ENCODE measurements at places on chromosomes 1 and 21.

- no peak for DNase-seq
Measured at GRCh38 chr1:58157256-58157655, 389.3 kb downstream of the OMA1 start.

- no peak for DNase-seq
Measured at GRCh38 chr21:35628316-35628715, 432.0 kb downstream of the SETD4 start.

DNA sequence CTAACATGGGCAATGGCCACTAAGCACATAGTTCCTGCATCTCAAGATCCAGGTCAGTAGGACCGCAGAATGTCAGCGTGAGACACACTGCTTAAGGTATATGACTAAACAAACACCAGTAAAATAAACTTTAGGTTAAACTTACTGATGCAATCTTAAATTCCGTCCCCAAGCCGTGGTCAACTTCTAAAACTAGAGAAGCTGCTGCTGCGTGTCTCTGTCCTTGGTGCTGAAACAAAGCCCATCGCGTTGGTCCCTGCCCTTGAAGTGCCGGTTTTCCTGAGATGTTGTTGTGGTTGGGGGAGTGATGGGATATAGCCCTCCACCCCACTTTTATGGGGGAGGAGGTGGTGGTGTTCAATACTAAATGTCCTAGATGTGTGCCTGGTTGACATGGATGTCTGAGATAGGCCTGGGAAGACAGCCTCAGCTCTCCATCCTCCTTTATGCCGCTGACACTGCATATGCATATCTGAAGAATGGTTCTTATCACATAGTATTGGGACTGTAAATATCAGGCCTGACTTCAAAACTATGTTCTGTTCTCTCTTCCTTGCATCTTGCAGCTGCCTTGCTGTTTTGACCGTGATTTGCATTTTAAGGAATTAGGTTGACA, 72.0 kb upstream of the KCNA3 start:
- DNase-seq = no peak

DNA sequence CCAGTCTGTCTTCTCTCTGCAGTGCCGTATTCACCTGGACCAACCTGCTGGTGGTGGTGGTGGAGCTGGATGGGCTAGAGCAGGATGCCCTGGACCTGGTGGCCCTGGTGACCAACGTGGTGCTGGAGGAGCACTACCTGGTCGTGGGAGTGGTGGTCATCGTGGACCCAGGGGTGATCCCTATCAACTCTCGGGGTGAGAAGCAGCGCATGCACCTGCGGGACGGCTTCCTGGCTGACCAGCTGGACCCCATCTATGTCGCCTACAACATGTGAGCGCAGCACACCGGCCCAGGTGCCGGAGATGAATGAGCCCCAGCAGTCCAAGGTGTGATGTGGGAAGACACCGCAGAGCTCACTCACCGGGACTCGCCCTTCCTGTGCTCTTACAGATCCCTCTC, 37.5 kb downstream of the S100B start:
- no peak for DNase-seq

DNA sequence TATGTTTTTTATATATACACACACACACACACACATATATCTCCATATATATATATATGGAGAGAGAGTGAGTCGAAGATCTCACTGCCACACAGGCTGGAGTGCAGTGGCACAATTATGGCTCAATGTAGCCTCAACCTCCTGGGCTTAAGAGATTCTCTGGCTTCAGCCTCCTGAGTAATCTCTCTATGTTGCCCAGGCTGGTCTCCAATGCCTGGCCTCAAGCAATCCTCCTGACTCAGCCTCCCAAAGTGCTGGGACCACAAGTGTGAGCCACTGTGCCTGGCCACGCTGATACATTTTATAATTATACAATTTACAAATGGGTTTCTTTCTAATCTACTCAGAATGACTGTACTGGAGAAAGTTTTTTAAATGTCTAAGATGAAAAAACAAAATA, 664.2 kb downstream of the PTPRC start:
- DNase-seq = no peak

- no peak for DNase-seq
Measured at GRCh38 chr1:162538815-162539431, 22.6 kb upstream of the UAP1 start.

- no peak for DNase-seq
Measured at GRCh38 chr21:16608209-16608830, 878.5 kb downstream of the USP25 start.

Data from activated naive CD4-positive, alpha-beta T cell (primary cell).